ENCODE measurements at places on chromosomes 4 and X.

- DNase-seq: no peak
Measured at GRCh38 chr4:159229164-159229563, 126.3 kb downstream of the RAPGEF2 start.

DNA sequence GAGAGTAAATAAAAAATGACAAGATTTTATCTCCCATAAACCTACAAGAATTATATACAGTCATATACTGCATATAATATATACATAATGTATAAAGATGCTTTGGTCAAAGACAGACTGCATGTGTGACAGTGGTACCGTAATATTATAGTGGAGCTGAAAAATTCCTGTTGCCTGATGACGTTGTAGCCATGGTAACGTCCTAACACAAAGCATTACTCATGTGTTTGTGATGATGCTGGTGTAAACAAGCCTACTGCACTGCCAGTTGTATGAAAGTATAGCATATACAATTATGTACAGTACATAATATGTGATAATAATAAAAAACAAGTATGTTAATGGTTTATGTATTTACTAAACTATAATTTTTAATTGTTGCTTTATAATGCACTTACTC, 245.2 kb upstream of the CENPE start:
- DNase-seq: no peak

GRCh38 chr4:68319040-68319439, 30.9 kb downstream of the YTHDC1 start:
- DNase-seq: no peak

- no peak for DNase-seq
Measured at GRCh38 chrX:53075011-53075410, 7.2 kb upstream of the TSPYL2 start.
